Stimulated activated CD4-positive, alpha-beta T cell treated with anti-CD3 and anti-CD28 coated beads, TNF-alpha, amount 100 ng/mL, for 24 hours (primary cell): ENCODE measurements at places on chromosomes 5 and 9.

GRCh38 chr5:137808503-137809135 lies 54.5 kb upstream of the HNRNPA0 start:
- DNase-seq, result no peak

DNA sequence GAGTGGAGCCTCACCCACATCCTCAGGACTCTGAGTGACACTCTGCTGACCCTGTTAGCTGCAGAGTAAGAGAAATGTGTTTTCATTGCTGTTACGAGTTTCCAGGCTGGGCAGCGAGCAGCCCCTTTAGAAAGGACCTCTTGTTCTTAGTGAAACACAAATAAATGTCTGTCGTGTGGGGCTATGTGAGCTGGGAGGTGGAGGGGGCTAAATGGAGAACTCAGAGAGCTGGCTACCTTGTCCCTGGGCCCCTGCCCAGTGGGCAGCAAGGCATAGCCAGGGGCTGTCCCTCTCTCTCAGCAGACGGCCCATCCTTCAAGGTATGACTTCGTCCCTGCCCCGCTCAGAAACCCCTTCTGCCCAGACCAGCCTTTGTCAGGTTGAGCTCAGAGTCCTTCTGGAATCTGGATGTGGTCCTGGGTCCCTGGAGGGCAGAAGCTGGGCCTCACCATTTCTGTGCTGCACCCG lies 10.2 kb downstream of the DCANP1 start:
- DNase-seq, result no peak

DNA sequence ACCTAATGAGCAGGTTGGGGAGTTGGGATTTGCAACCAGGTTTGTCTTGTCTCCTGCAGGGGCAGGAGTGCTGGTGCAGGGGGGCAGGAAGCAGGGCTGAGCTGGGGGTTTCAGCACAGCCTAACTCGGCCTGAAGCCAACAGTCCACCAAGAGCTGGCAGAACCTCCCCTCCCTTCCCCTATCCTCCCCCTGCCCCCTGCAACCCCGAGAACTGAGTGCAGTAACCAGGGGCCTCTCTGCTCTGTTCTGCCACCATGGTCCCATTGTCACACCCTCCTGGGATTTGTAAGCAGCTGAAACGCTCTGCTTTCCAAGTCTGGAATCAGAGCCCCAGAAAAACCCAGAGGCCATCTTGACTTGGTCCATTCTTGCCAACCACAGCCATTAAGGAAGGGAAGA lies 72.9 kb downstream of the ARHGEF37 start:
- no peak for DNase-seq

DNA sequence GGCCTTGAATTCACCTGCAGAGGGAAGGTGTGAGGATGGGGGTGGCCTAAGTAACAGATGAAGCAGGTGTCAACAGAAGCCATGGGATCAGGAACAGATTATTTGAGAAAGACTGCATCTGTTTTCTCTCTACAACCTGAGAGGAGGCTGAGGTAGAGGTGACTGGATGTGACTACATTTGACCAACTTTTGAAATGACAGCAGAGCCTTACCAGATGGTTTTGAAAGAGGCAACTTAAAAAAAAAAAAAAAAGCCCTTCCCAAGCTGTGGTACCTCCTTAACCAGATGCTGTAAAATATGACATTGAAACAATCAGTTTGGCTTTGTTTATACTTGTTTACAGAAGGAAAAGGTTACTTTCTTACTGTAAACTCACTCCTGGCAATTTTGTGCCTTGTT lies 108.6 kb downstream of the TRIO start:
- DNase-seq, result no peak

GRCh38 chr5:37730896-37731455 lies 108.9 kb downstream of the GDNF start:
- DNase-seq, result no peak

GRCh38 chr9:108466304-108466703 lies 389.5 kb downstream of the ACTL7B start:
- DNase-seq, result no peak

GRCh38 chr9:121283856-121284732 lies 16.1 kb downstream of the GSN start:
- DNase-seq, result no peak

GRCh38 chr5:173256800-173257199 lies 21.8 kb upstream of the NKX2-5 start:
- DNase-seq, result no peak

GRCh38 chr9:91044354-91044753 lies 242.7 kb downstream of the SYK start:
- no peak for DNase-seq

GRCh38 chr9:134501761-134502265 lies 139.8 kb upstream of the COL5A1 start:
- no peak for DNase-seq

GRCh38 chr5:132498686-132499271 lies 8.2 kb upstream of the IRF1 start:
- no peak for DNase-seq

DNA sequence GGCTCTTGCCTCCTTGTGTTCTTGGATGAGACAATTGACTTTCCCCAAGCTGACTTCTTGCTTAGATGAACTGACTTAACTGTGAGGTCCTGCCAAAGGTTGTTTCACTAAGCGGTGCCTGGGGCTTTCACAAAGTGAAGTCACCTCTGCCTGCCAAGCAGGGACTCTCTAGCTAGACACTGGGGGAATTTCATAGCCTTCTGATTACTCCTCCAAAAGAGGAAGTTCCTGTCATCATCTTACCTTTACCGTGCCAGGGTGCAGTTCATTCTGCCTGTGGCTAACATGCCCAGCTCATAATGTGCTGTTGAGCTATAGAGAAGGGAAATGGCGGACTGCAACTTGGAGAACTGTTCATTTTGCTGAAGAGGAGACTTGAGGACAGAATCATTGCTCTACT lies 472.0 kb upstream of the WWC1 start:
- DNase-seq, result no peak

GRCh38 chr5:132024789-132025402 lies 13.4 kb upstream of the ACSL6 start:
- DNase-seq, result no peak

- DNase-seq, result no peak
Observed at GRCh38 chr9:112921549-112921948, 30.9 kb upstream of the SLC46A2 start.

DNA sequence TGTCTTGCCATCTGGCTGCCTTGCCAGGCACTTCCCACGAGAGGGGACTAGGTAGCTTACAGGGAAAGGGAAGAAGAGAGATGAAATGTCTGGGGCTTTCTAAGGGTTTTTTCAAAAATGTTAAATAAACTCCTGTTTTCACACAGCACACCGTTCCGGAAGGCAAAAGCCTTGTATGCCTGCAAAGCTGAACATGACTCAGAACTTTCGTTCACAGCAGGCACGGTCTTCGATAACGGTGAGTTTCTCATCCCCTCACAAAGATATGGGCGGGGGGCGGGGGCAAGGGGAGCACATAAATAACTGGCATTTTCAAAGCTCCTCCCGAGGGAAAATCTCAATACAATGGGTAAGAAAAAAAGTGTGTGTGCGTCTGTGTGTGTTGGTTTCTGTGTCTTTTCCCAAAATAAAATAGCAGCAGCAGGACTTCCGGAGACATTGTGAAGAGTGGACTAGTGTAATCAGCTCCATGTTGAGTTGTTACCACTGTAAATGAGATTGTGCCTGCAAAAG lies 189.6 kb downstream of the NR3C1 start:
- DNase-seq, result no peak

GRCh38 chr5:74510476-74511075 lies 130.0 kb downstream of the ENC1 start:
- no peak for DNase-seq

GRCh38 chr9:747567-747966 lies 93.9 kb upstream of the DMRT1 start:
- no peak for DNase-seq

GRCh38 chr5:101103874-101104273 lies 200.8 kb upstream of the ST8SIA4 start:
- DNase-seq, result no peak

DNA sequence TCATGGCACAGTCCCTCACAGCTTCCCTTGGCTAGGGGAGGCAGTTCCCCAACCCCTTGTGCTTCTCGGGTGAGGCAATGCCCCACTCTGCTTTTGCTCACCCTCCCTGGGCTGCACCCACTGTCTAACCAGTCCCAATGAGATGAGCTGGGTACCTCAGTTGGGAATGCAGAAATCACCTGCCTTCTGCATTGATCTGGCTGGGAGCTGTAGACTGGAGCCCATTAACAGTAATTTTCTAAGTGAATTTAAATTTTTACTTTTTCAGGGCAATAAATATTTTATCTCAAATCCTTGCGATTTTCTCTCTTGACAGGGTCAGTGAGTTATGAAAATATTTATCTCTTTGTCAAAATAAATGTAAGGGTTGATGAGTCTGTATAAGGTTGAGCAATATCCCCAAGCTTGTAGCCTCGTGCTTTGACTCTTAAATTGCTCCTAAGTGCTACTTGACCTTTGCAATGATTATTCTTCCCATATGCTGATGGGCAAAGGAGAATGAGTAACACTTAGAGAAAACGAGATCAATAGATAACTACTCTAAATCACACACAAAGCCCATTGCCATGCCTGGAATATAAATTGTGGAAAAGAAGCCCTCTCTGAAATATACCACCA lies 82.1 kb upstream of the MOCS2 start:
- no peak for DNase-seq
